ENCODE measurements at places on chromosomes 16 and 17.
A peak's percentile ranks its signal among the peaks of the same experiment; 100 is the strongest.

DNA sequence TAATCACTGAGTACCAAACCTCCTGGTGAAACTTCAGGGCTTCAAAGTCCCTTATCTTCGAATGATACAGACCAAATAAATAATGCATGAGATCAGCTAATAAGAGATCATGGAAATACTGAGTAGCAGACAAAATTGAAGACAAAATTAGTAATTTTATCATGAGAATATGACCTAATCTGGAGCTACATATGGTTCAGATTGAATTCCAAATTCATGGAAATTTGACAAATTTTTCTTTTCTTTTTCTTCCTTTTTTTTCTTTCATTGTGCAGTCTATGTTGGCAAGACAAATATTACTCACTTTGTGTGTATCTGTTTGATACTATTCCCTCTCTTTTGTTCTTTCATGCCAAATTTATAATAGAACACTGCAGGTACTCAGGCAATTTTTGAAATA is 218.1 kb upstream of the KCNJ16 start:
- no peak for DNase-seq

GRCh38 chr17:75109407-75110233 is at the start of gene ARMC7:
TSS of gene ARMC7 (plus strand) at chr17:75109969. CDS start at chr17:75110289, 320 bp downstream.
- peak; percentile 89 for DNase-seq

DNA sequence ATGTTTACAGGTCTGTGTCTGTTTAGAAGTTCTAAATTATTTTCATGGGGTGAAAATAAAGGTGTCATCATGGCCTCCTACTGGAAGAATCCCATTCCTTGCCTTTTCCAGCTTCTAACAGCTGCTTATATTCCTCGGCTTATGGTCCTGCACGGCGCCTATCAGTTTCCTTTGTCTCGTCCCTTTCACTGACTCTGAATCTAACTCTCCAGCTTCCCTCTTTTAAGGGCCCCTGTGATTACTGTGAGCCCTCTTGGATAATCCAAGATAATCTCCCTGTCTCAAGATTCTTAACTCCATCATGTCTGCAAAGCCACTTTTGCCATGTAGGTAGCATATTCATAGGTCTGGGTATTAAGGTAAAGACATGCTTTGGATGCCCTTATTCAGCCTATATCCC is 441.0 kb upstream of the ERCC4 start:
- no peak for DNase-seq

GRCh38 chr17:81249223-81250040 is 10.3 kb downstream of the NDUFAF8 start:
- no peak for DNase-seq

DNA sequence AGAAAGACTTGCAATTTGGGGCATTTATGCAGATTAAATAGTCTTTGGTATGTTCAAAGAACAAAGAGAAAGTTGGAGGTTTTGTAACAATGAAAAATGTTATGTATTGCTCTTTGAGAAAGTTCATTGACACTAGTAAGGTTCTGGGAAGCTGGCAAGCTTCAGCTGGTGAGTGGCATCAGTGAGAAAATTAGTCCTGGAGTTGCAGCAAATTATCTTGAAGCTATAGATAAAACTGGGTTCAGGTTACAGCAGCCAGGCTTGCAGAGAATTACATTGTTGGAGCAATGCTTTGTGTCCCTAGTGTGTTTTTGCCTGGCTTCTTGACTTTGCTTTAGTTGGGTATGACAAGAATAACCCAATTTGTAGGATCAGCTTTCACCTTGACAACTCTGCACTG is 221.2 kb downstream of the CDH13 start:
- no peak for DNase-seq

GRCh38 chr17:34823023-34823422 is 138.2 kb downstream of the CCT6B start:
- DNase-seq, result no peak

- DNase-seq, result no peak
Measured at GRCh38 chr16:5505091-5505887, 407.7 kb upstream of the EEF2KMT start.

DNA sequence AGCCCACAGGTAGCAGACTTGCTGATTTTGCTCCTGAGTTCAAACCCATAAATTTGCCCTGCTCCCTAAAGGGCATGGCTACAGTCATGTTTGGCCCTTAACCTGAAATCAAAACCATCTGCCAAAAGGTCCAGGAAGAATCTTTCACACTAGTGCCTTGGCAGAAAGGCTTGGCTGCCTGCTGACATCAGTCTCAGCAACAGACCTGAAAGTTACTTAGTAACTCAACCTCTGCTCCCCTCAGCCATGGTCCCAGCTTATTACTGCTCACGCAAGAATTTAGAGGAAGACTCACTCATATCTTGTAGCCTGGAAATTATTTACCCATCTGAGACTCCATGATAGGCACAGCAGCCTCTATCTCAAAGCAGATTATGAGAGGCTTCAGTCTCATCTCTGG is 98.0 kb upstream of the KIF2B start:
- peak; percentile 39 for DNase-seq

DNA sequence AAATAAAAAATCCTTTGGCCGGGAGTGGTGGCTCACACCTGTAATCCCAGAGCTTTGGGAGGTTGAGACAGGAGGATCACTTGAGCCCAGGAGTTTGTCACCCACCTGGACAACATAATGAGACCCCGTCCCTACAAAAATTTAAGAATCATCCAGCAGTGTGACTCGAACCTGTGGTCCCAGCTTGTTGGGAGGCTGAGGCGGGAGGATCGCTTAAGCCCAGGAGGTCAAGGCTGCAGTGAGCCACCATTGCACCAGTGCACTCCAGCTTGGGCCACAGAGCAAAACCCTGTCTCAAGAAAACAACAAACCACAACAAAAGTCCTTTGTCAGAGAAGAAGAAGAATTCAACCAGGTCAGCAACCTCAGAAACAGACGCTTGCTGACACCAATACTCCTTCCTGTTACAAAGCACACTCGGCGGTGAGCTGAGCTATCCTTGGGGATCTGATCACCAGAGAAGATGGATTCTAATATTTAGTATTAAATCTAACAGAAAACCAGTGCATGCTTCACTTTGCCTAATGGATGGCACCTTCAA is 12.9 kb upstream of the PVALEF start:
- no peak for DNase-seq

DNA sequence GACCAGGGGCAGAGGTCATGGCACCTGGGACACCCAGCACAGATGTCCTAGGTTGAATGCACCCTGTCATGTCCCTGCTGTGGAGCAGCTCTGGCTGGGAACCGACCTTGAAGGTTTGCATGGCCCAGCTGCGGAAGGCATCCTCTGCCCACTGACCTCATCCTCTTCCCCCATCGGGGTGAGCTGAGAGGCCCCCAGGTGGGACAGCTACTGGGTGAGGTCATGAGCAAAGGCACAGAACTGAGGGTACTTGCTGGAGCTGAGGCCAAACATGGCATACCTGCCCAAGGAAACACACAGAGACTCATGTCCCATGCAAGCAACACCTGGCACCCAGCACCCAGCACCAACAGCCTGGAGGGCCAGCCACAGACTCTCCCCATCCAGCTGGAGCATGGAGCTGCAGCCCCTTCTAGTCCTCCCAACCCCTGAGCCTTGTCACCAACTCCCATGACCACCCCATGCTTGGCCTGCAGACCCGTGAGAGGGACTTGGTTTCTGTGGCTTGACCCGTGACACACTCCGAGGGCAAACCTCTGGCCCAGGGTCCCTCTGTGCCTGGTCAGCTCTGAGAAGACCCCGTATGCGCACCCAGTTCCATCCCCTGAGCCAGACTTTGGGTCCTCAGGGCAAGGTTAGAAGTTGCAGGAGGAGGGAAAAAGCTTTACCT is 33.1 kb downstream of the LGALS9 start:
- no peak for DNase-seq

DNA sequence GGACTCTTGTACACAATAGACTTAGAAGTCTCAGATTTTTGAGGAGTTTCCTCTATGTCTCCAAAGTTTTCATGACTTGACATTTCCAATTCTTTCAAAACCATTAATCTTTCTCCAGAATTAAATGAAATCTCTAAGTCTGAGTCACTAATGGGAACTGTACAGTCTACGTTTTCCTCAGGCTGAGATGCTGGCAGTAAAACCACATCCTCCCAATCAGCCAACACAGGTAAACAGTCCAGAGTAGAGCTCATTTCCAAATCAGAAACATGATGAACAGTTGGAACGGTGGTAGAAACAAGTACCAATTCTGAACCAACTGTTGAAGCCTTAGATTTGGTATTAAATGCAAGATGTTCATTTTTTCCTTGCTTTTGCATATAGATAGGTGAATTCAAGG is 7.9 kb downstream of the ERI2 start:
- no peak for DNase-seq

- no peak for DNase-seq
Measured at GRCh38 chr16:12881182-12881581, 20.2 kb upstream of the SHISA9 start.

DNA sequence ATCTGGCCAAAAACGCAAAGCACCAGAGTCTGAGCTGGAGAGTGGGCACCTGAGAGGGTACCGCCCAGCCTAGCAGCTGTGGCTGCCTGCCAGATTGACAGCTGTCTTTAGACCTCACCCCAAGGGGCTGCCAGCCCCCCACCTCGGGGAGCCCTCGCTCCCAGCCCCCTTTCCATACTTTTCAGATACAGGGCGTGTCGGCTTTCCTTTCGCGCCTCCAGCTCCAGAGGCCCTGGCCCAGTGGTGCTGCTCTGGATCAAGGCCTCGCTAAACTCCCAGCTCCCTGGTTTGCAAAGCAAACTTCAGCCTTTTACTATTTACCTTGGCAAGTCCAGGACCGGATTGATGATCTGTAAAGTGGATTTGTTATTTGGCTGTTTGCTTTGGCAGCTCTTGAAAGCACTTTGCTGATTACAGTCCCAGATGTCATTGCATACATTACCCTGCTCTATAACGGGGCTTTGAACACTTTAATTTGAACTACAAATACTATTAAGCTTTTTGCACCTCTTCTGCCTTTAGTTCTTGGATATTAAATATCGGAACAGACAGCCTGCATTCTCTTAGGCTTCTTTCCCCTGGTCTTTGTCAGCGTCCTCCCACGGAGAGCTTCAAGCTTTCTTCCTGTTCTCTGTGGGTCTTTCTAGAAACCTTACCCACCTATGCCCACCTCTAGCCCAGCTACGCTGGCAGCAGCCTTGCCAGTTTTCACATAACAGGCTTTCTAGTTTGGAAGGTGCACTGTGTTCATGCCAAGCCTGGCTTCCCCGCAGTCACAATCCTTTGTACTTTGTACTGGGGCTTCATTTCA is 63.6 kb upstream of the TBX2 start:
- peak; percentile 55 for DNase-seq

- DNase-seq, result peak; percentile 28
Measured at GRCh38 chr16:4018391-4018790, 97.9 kb downstream of the ADCY9 start.

GRCh38 chr17:38434178-38434665 is 6.0 kb downstream of the ARHGAP23 start:
- no peak for DNase-seq

GRCh38 chr17:72060084-72060483 is 60.7 kb upstream of the SOX9 start:
- no peak for DNase-seq

DNA sequence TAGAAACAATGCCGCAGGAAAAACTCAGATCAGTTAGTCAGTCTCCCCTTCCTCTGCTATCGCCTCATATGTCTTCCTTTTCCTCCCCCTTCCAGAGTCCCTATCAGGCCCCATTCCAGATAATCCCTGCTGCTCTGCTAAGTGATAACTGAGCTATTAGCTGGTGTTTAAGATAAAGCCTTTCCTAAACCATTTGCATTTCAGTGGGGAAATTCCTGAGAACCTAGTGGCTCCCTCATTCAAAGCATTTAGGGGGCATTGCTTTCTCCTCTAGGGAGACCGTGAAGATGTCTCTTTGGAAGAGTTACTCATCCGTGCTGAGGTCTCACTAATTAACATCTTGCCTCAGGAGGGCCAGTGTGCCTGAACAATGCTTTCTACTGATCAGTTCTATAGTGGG is 401.6 kb downstream of the NPIPA7 start:
- no peak for DNase-seq

DNA sequence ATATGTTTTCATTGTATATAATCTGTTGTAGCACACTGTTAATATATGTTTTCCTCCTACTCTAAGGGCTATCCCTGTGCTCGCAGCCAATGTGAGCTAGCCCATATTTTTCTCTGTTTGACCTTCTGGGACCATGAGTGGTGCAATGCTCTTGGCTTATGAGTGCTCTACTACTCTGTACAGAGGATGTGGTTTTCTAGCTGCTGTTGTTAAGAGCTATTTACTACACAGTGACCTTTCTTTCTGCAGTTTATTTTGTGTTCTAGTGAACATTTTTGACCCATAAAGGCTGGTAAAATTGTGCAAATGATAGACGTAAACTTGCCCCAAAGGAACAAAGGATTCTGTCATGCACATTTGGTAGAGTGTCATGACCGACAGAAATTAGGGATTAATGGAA is 84.1 kb upstream of the CPHXL start:
- DNase-seq, result no peak

- DNase-seq, result no peak
Measured at GRCh38 chr16:15593235-15593634, 49.7 kb downstream of the MARF1 start.

GRCh38 chr17:74282587-74283370 is 8.7 kb downstream of the DNAI2 start:
- peak; percentile 23 for DNase-seq

DNA sequence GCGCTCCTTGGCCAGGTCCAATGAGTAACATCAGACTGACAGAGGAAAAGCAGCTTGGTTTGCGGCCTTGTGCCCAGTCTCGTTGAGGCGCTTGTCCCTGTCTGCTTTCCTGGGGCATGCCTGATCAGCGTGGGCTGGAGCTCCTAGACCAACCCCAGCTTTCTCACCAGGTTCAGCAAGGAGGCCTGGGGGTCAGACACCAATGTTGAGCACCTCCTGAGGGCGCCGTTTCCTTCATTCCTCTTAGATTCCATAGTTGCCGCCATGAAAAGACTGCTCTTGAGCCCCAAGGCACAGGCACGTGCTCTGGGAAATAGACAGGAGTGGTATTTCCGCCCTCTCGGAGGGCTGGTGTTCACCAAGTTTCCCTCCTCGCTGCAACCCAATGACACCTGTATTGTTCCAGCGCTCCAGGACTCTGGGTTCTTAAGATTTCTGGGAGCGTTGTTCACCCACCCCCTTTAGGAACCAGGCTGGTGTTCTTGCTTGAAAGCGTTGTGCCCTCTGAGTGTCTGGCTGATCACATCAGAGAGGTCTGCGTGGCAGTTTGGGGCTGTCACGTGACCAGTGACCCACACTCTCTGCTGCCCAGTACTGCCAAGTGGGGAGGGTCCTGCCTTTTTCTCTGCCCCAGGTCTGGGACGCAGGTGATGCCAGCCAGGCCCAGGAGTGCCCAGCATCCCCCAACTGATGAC is 18.0 kb downstream of the KCTD2 start:
- DNase-seq, result no peak

DNA sequence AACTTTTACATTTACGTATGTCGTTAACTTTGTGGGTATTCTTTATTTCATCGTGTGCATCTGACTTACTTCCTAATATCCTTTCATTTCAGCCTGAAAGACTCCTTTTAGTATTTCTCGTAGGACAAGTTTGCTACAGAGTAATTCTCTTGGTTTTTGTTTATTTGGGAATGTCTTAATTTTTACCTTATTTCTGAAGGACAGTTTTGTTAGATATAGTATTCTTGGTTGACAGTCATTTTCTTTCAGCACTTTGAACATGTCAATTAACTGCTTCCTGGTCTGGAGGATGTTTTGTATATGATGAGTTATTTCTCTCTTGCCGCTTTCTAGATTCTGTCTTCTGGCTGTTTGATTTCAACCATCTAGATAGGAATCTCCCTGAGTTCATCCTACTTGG is 109.2 kb upstream of the NACA2 start:
- no peak for DNase-seq

Data from MG63 (cell line).